H1 (cell line): ENCODE measurements at places on chromosomes 3 and 15.

DNA sequence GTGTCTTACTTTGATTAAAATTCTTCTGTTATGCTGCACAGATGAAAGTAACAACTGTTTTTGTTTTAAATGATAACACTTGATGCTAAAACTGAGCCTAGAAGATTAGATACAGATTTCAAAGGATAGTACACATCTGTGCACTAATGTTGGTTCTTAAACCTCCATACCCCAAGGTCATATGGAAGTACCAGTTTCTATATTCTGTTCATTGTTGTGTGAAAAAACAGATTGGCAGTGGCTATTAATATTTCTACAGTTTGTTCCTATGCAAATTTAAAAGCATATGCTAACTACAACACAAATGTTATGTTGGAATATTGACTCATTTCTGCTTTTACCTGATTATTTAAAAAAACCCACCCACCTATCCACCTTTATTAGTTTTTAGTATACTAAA lies 32.0 kb upstream of the GBE1 start:
- no peak for DNase-seq

GRCh38 chr15:78308422-78309032 lies 9.1 kb upstream of the SKIC8 start:
- DNase-seq = peak; percentile 57

- DNase-seq = peak; percentile 51
Measured at GRCh38 chr3:58532794-58533220, 4.2 kb downstream of the ACOX2 start.

DNA sequence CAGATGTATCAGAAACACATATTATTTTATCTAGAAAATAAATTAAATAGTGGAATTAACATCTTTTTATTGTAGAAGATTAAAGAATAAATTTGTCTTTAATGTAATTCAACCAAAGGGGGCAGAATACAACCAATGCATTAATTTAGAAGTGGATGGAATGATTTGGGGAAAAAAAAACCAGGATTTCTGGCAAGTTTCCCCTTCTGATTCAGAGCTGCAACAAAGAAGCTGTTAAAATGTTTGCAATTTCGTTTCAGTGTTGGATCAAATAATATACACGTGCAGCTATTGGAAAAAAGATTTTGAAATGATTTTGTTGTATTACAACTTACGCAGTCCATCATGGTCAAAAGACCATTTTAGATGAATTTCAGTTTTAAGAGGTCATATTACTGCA lies 71.6 kb upstream of the ZNF280D start:
- no peak for DNase-seq

DNA sequence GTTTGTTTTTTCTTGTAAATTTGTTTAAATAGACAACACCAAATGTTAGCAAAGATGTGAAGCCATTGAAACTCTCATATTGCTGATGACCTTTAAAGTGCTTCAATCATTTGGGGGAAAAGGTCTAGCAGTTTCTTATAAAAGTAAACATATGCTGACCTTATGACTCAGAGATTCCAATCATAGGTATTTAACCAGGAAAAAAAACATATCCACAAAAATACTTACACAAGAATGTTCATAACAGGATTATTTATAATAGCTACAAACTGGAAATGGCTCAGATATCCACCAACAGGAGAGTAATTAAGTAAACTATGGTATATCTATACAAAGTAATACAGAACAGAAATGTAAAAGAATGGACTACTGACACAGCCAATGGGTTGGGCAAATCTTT lies 27.1 kb upstream of the RORA start:
- DNase-seq = no peak
